ENCODE measurements at places on chromosomes 16 and 17.

- DNase-seq, result no peak
Measured at GRCh38 chr16:59973966-59974365, 1239.8 kb upstream of the GOT2 start.

DNA sequence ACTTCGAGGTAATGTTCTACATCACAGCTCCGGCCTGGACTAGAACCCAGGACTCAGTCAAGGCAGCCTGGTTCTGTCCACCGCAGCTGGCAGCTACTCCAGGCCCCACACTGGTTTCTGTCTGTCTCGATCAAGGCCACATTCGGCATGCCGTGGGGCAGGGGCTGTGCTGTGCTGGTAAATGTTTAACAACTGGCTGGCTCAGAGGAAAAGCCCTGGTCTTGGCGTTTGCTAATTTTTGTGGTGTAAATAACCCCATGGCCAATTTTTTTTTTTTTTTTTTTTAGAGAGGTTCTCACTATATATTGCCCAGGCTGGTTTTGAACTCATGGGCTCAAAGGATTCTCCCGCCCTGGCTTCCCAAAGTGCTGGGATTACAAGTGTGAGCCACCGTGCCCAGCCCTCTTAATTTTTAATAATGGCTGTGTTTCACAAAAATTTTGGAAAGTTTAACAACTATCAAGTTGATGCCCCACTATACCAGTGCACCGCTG lies 328 bp upstream of the DRC7 start:
- DNase-seq, result no peak

DNA sequence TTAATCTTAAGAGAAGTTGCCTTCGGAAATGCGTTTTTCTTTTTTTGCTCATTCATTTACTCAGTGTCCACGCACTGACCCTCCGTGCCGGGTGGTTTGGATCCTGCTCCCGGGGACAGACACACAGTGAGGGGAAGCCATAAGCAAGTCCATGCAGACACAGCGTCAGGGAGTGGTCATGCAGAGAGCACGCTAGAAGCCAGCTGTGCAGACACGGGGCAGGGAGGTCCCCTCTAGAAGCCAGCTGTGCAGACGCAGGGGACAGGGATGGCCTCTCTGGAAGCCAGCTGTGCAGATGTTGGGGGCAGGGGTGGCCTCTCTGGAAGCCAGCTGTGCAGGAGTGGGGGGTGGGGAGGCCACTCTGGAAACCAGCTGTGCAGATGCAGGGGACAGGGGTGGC lies 4.8 kb downstream of the GAA start:
- no peak for DNase-seq

- no peak for DNase-seq
Measured at GRCh38 chr17:21460358-21460757, 84.2 kb downstream of the KCNJ12 start.

DNA sequence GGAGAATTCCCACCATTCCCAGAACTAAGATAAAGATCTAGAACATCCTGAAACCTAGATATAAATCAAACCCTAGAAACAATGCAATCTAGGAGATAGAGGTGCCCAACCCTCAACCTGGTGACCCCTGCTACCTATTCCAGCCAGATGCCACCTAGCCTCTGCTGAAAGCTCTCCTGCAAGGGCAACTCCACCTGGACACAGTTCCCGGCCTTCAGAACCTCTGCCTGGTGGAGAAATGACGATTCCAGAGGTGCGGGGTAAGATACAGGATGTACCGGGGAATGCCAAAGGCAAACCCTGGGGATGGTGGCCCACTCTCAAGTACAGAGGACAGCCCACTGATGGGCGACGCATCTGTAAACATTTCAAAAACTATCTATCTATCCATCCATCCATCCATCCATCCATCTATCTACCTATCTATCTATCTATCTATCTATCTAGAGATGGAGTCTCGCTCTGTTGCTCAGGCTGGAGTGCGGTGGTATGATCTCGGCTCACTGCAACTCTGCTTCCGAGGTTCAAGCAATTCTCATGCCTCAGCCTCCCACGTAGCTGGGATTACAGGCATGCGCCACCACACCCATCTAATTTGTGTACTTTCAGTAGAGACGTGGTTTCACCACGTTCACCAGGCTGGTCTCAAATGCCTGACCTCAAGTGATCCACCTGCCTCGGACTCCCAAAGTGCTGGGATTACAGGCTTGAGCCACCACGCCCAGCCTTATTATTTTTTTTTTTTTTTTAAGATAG lies 19.0 kb downstream of the MEAK7 start:
- no peak for DNase-seq

GRCh38 chr17:39647256-39647655 lies 10.3 kb downstream of the STARD3 start:
- DNase-seq, result no peak

DNA sequence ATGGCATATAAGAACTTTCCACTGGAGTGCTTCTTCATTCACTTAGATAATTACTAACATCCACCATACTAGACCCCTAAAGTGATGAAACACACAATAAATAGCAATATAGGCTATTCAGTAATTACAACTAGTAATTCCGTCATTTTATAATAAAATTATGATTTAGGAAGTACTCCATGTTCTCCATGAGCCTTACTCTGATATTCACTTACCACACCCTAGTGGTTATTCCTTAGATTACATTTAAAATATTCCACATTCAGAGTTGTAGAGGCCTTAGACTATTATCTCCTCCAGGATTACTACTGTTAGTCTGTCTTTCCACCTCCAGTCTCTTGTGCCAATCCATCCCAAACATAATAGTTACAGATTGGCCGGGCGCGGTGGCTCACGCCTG lies 62.4 kb downstream of the STH start:
- peak; percentile 24 for DNase-seq

DNA sequence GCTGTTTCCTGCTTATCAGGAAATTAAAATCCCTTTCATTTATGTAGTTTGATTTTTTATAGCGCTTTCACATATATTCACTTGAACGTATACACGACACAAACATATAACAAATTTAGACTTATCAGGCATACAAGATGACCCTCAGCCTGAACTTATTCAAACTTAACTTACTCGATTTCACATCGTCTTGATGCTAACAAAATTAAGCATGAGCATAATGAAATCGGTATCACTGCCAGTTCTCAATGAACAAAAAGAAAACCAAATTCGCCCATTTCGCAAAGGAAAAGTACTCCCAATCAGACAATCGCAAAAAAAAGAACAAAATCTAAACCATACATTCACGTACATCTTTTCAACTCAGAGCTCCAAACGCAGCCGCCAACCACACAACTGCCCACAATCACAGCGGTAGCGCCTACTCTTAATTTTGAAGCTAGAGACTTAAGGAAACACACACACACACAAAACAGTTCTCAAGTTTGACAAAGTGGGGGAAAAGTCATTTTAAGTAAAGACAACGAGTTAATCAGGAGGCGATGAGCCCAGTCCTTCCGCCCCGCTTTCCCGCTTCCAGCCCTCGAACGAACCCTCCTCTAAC lies 1.1 kb downstream of the GJC1 start:
- DNase-seq, result no peak

DNA sequence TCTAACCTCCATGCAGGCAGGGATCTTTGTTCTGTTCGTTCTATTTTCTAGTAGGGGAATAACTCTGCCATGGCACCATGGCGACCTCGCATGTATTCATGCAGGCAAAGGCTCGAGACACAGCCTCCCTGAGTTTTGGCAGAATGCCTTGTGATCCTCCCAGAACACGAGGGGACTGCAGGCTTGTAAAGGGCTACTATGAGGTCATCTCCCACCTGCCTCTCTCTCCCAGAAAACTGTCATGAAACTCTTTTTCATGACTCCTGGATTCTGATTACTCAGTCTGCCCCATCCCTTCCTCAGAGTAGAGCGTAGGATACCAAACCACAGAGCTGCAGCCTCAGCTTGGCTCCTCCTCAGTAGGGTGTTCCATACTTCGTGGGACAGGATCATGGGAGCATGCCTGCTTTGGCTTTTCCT lies 64.3 kb downstream of the IGF2BP1 start:
- DNase-seq, result no peak

- no peak for DNase-seq
Measured at GRCh38 chr16:57598437-57598836, 30.0 kb upstream of the ADGRG1 start.

DNA sequence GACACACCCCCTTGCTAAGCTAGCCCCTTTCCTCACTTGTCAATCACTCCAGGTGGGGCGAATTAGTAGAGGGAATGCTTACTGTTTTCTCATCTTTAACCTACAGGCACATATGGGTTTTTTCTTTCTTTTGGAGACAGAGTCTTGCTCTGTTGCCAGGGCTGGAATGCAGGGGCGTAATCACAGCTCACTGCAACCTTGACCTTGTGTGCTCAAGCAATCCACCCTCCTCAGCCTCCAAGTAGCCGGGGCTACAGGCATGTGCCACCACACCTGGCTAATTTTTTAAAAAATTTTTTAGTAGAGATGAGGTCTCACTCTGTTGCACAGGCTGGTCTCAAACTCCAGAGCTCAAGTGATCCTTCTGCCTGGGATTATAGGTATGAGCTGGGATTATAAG lies 38.7 kb upstream of the RHBDL3 start:
- DNase-seq, result peak; percentile 26
